ENCODE measurements at places on chromosomes 3 and 15.

DNA sequence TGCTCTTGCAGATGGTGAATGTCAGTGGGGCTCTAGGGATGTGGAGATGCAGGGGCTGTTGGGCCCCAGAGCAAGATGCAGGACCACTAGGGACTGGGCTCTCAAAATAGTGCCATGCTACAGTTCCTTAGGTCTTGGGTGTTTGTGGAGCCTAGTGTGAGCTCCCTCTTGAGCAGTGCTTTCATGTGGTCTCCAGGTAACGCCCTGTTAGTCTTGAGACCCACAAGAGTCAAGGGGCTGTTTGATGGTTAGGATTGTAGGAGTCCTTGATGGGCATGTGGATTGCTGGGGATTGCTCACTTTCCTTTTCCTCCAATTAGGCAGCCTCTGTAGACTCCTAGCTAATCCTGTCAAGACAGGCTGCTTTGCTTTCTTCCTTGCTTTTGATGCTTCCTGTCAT, 56.0 kb downstream of the CCDC66 start:
- DNase-seq = no peak

DNA sequence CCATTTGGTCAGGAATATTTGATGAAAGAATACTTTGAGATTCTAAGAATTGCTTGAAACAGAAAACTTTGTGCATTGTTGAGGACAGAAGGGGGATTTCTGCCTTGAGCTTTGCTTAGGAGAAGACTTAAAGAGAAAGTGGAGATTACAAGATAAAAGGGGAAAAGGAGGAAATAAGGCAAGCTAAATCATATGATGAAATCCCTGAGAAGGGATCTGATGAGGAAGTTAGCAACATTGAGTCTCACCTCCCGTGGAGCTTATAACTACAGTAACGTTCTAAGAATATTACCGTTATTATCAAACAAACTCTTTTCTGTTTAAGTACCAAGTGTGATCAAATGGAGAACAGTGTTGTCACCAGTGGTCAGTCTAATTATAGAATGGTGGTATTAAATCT, 414.7 kb upstream of the NAALADL2 start:
- DNase-seq = no peak

- peak; percentile 67 for DNase-seq
These were observed 569.7 kb upstream of the MDFIC2 start for GRCh38 chr3:70882104-70882503.

DNA sequence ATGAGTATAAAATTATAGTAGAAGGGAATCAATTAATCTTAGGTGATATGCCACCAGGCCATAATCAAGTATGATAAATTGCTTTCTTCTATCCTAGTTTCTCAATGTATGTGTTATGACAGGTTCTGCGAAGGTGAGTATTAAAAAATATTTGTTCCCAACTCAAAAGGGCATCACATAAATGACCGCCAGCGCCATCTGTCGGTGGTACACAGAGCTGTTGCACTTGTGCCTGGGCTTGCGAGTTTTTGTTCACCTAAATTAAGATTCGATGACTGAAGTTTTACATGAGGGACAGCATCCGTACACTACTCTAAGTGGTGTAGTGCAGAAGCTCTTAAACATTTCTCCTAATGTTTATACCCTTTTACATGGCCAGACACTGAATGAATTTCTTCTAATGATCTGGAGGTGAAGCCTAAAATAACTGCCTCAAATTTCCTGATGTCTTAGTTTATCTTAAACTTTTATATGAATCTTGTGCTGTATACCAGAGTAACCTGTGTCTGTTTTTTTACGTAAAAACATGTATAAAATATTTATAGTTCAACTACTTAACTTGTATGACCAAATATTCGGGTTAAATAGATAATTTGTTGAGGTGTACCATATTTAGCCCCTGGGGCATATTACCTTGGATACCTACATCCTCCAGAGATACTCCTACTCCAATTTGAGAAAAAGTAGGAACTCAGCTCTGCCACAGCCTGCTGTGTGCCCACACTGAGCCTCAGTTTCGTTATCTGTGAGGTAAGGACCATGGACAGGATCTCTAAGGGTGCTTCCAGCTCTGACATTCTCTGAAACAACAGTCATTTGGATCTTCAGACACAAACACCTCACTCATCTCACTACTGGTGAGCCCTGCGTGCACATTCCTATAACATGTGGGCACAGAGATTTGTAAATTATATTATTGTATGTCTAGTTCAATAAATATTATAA, 365.6 kb downstream of the MAGI1 start:
- peak; percentile 35 for DNase-seq

DNA sequence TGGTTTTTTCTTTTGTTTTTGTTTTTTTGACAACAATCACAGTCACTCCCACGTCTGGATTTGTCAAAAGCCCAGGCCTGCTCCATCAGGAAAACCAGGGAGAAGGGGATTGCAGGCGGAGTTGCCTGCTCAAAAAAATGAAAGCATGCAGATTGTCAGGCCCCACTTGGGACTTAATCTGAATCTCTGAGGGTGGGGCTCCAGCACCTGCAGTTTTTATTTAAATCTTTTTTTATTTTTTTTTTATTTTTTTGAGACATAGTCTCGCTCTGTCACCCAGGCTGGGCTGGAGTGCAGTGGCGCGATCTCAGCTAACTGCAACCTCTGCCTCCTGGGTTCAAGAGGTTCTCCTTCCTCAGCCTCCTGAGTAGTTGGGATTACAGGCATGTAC, 140.9 kb downstream of the FOXP1 start:
- DNase-seq = no peak

GRCh38 chr3:47523310-47524073, 10.0 kb upstream of the ELP6 start:
- no peak for DNase-seq

- DNase-seq = no peak
These were observed 79.3 kb downstream of the ADAMTSL3 start for GRCh38 chr15:83733206-83733605.

- no peak for DNase-seq
These were observed 99.1 kb upstream of the AGTR1 start for GRCh38 chr3:148598619-148599018.

GRCh38 chr3:35562141-35562540, 77.2 kb upstream of the ARPP21 start:
- no peak for DNase-seq

GRCh38 chr3:126549861-126550487, 8.8 kb downstream of the C3orf22 start:
- DNase-seq = no peak

DNA sequence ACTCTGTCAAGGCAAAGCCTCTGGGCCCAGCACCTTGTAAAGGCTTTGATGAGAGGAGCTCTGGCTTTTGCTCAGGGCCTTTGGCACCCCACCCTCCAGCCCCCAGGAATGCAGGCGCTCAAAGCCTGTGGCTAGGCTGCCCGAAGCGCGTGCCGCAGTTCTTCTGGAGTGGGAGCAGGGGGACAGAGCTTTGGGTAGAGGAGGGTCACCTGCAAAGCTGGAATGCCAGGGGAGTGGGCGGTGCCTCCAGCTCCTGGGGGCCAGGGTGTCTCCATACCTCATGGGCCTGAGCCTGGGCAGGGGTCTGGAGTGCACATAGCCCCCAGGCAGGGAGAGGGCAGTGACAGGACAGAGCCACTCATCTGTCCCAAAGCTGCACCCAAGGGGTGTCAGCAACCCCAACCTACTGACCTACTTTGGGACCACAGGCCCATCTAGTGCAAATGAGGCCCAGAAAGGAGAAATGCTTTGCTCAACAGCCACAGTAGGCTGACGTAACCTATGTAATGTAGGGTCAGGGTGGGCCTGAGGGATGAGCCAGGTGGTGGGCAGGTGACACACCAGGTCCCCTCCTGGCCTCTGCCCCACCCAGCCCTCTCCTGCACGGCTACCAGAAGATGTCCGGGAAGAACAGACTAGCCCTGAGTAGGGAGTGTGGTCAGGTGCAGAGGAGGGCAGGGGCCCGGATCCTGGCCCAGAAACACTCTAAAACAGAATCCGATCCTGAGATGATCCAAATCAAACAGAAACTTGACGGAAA, 2.2 kb upstream of the CALML4 start:
- no peak for DNase-seq

DNA sequence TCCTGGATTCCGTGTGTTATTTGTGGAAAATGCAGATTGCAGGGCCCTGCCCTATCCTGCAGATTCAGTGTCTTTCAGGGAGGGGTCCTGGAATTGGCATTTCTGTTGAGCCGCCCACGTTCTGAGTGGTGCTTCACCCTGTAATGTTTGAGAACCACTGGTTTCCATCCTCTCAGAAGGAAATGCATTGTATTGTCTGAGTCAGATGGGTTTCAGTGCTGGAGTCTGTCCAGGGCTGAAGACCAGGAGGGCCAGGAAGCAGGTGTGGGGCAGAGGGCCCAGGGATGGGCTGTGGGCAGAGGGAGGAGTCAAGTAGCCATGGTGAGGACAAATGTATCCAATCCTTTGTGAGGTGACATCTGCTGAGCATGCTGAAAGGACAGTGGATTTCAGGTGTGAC, 123.8 kb downstream of the SV2B start:
- DNase-seq = no peak

DNA sequence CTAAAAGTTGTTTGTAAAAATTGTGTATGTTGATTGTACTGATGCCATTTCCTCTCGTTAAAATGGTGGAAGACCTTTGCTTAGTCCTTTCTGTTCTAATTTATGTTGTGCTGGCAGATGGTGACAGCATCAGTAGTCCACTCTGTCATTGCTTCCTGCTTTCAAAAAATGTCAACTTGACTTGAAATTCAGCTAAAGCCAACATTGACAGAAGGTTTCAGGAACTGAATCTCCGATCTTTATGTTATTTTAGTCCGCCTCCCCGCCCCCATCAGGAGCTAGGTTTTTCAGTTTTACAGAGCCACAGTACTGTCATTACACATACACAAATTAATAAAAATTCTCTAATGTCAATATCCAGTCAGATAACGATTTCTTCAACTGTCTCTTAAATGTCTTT, 1.5 kb downstream of the CEP63 start:
- no peak for DNase-seq

DNA sequence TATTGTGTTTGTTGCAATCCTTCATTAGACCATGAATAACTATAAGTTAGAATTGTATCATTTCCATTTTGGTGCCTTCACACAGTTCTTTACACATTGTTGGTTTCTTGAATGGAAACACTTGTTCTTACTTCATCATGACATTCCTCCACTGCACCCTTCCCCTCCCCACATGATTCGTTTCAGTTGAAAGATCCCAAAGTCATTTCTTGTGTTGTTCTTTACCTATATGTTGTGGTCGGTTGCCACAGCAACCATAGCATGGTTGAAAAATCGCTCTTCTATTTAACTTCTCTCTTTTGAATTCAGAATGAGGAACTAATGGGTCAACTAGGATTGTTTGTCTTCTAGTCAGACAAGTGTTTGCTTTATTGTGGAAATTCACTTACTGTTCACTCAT, 103.3 kb downstream of the IL1RAP start:
- no peak for DNase-seq

DNA sequence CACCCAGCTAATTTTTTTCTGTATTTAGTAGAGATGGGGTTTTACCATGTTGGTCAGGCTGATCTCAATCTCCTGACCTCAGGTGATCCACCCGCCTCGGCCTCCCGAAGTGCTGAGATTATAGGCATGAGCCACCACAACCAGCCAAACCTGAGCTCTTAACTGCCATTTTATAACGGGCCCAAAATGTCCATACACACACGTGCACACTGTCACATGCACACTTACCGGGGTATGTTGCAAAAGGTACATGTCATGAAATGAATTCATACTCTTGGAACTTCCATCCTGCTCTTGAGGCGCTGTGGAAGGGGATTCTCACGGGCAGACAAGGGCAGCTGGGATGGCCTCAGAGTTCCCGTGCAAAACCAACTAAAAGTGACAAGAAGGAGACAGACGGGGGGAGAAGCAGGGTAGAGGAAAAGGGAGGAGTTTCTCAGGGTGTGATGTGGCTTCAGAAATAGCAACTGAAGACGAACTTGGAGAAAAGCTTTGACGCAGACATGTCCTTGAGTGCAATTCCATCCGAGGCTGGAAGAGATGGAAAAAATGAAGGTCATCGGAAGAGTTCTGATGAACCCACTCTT, 110.9 kb downstream of the BDH1 start:
- DNase-seq = no peak

DNA sequence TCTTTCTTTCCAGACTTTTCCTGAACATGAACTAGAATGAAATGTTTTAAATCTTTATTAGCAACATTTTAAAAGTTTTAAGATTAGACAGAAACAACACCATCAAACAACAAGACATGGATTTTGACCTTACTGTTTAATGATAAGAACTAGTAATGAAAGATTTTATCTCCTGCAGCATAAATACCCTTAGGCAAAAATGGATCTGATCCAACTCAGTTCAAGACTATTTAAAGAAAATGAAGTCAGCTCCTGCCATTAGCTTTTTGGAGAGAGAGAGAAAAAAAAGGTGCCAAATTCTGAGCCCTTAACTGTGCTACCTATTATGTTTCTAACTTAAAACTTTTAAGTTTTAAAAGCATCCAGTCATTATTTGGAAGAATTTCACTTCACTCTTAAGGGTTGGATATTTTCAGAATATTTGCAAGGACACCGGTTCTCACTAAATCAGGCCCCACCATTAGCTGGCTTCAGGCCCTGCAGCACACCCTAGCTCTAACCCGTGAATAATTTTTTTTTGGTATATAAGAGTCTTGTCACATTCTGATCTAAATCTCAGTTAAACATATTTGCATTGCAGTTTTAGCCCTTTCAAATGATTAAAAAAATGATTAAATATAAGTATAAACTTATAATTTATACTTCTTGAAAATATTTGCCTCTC, 60.0 kb downstream of the NR1I2 start:
- DNase-seq = no peak

- no peak for DNase-seq
These were observed 51.1 kb downstream of the PARP15 start for GRCh38 chr3:122628567-122628966.

- no peak for DNase-seq
These were observed 325.4 kb upstream of the ONECUT1 start for GRCh38 chr15:53115563-53115962.

- no peak for DNase-seq
These were observed 116.8 kb upstream of the UBE2E2 start for GRCh38 chr3:23086331-23086730.

DNA sequence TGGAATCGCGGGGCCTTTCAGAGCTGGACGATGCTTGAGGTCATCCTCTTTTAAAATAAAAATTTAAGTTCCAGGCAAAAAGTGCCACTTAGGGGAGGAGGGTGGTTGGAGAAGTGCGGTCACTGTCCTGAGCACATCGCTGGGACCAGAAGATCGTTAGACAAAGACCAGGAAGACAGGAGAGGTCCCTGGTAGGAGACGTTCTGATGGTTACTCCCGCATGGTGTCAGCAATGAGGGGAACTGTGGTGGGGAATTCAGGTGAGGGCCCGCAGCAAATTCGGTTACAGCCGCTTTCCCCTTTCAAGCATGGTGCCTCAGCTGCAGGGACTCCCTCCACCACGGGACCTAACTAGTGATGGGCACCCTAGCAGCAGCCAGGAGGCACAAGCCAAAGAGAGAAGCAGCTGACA, 1.0 kb upstream of the ISY1 start:
- no peak for DNase-seq

GRCh38 chr15:63544258-63545026, 40.0 kb downstream of the USP3 start:
- no peak for DNase-seq
